Choroid plexus epithelial cell (primary cell): ENCODE measurements at places on chromosomes 7 and 10.
A peak's percentile ranks its signal among the peaks of the same experiment; 100 is the strongest.

GRCh38 chr10:15738270-15738925 lies 18.7 kb upstream of the ITGA8 start:
- peak; percentile 58 for DNase-seq

- DNase-seq, result no peak
Observed at GRCh38 chr7:148402159-148402558, 188.4 kb upstream of the C7orf33 start.

DNA sequence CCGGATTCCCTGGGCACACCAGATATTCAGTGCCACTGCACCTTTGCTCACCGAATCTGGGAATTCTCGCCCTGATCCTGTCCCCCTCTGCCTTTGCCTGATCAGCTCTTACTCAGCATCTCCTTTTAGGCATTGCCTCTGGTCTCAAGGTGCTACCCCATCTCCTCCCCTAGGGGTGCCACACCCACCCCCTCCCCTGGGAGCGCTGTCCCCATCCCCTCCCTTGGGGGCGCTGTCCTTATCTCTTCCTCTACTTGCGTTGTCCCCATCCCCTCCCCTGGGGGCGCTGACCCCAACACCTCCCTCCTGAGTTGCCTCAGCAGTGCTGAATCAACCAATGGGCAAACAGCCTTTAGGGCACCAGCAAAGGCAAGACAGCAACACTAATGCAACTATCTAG lies 686.9 kb upstream of the FOXK1 start:
- no peak for DNase-seq

DNA sequence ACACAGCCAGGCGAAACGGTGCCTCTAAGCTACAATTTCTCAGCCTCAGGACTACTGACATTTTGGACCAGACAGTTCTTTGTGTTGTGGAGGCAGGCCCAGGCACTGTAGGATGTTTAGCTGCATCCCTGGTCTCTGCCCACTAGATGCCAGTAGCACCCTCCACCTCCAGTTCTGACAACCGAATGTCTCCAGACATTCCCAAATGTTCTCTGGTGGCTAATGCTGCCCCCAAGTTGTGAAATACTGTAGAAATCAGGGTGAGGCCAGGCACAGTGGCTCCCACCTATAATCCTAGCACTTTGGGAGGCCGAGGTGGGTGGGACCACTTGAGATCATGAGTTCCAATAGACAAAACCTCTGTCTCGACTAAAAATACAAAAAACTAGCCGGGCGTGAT lies 18.2 kb downstream of the HNRNPF start:
- peak; percentile 69 for DNase-seq

GRCh38 chr7:37430640-37431039 lies 18.0 kb downstream of the ELMO1 start:
- DNase-seq, result no peak

DNA sequence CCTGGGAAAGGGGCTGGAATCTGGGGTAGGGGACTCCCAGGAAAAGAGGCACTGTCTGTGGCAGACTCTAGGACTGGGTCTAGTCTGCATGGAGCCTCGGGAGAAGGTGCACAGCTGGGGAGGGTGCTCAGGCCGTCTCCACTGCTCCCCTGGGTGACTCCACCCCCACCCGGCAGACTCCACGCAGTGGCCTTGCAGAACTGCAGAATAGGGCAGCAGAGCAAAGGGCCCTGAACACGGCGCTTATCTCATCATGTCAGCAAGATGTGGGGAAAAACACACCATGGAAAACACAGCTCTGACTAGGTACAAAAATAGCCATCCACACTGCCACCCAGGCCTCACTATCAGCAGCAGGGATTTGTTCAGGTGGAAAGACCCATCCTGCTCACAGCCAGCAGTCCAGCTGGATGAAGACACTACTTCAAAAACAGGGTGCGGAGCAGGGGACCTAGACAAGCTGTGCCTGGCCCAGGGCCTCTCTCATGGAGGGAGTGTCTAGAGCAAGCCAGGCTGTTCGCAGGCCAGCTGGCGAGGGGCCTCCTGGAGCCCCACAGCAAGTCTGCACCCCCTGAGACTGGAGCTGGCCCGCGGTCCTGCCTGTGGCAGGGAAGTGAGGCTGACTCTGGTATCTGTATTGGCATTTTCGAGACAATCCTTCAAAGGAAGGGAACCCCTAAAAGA lies 11.7 kb downstream of the MAT1A start:
- no peak for DNase-seq

DNA sequence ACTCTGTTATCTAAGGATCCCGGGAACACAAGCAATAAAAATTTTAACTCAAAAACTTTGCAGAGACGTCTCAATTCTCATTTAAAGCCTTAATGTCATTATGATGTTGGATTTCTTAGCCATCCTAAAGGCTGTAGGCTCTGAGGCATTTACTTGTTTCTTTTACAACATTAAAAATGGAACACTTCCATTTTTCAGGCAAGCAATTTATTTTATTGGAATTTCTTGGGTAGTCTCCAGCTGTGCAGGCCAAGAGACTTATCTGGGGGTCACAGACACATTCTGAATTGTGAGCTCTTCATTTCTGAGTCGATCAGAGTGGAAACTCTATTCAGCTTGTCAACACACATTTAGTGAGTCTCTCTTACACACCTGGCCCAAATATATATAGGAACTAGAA lies 48.0 kb upstream of the KIF5B start:
- DNase-seq, result peak; percentile 19

GRCh38 chr7:13992596-13992964 lies 3.1 kb upstream of the ETV1 start:
- DNase-seq, result no peak

DNA sequence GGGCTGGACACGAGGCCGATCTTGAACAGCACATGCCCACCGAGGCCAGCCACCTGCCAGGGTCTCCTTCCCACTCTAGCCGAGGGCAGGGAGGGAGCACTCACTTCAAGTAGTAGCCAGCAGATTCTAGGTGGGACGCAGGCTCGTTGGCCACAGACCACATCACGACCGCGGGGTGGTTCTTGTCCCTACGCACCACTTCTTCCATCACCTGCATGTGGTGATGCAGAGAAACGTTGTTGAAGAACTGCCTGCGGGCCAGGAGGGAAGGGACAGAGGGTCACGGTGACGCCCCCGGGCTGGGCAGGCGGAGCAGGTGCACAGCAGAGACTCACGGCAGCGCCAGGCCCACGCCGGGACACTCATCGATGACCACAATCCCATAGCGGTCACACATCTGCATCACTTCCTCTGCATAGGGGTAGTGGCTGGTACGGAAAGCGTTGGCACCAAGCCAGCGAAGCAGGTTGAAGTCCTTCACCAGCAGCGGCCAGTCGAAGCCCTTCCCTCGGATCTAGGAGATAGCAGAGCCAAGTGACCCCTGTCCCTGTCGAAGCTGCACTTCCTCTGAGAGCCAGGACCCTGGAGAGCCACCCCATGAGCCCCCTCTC lies 7.7 kb downstream of the GUSB start:
- no peak for DNase-seq

- peak; percentile 40 for DNase-seq
Observed at GRCh38 chr7:29442146-29442545, 121.5 kb upstream of the PRR15 start.

- no peak for DNase-seq
Observed at GRCh38 chr10:4312051-4312835, 513.8 kb upstream of the AKR1E2 start.

- DNase-seq, result peak; percentile 77
Observed at GRCh38 chr10:101780818-101781654, 2.2 kb downstream of the NPM3 start.

- DNase-seq, result peak; percentile 94
Observed at GRCh38 chr7:119720541-119720940, 552.4 kb upstream of the KCND2 start.

GRCh38 chr7:21108182-21108581 lies 319.7 kb upstream of the SP4 start:
- no peak for DNase-seq

DNA sequence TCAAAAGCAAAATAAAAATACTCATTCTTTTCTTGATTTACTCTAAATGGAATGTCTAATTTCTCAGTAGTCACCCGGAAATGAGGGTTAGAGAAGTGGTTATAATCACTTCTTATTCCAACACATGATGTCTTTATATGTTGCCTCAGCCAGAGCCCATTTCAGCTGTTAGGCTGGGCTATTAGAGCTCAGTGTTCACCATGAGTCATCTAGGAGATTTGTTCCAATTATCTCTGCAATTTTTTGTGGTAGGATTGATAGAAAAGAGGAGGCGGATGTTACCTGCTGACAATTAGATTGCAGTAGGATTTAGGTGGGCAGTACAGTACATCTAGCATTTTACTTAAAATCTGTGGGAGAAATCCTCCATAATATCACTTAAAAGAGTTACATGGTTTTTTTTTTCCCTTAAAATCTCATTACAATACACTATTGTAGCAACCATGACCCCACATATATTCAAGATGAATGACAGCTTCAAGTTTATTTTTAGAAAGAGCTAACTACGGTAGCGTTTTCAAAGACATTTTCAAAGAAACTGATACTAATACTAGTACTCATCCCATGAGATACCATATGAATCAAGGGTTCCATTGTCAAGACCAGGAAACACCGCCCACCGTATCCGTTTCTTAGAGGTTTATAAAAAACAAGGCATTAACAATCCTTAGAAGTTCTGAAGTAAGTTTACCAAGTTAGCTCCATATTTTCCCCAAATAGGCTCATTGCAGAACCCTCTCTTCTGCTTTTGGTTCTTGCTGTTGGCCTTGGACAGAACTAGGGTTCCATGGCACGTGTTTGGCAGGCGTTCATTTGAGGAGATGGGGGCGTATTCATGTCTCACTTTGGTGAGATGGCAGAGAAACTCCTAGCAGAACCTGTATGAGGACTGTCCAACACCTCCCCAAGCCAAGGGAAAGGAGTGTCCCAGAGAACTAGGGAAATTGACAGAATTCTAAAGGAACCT lies 10.4 kb downstream of the CPA2 start:
- peak; percentile 81 for DNase-seq

DNA sequence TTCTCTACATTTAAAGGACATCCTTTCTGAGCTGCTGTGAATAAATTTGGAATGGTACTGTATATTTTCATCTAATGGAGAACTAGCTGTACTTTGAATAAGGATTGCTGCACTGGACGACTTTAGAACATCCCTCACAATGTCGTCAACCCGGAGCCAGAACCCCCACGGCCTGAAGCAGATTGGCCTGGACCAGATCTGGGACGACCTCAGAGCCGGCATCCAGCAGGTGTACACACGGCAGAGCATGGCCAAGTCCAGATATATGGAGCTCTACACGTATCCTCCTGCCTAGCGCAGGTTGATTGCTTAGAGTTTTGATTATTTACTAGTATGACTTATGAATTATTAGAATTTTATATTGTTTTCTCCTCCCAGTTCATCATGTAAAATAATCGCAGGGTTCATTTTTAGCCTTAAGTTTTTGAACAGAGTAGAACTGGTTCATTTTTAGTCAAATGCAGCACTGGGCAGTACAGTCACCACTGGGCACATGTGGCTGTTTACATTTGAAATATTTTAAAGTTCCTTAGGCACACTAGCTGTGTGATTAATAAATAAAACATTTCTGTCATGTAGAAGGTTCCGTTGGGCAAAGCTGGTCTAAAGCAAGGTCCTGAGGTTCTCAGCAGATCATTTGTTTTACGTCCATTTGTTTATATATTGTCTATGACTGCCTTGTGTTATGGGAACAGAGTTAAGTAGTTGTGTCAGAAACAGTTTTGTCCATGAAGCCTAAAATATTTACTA lies 31.5 kb downstream of the CUL1 start:
- peak; percentile 41 for DNase-seq

- DNase-seq, result peak; percentile 1
Observed at GRCh38 chr10:121157998-121158397, 306.8 kb downstream of the WDR11 start.

DNA sequence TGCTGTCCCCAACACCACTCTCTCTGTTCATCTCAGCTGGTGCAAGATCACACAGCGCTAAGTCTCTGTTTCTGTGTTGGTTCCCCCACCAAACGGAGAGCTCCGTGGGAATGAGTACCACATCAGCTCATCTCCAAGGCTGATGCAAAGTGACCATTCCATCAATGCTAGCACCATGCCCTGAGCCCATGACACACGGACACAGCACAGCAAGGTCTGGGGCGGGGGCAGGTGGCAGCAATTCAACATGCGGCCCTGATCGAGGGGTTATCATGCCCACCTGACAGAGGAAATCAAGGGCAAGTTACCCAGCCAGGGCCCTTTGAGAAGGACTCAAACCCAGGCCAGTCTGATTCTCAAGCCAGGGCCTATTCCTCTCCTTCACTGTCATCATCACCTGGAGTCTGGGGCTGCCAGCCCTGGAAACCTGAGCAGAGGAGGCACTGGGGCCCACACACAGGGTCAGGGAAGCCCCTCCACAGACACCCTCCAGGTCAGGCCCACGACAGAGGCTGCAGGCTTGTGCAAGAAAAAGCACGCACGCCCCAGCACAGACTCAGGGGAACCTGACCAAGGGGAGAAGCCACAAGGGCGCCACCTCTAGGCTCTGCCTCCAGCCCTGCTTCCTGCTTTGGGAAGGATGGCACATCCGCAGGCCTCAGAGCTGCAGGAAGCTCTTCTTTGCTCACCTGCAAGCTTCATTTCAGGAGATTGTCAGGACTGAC lies 74.8 kb downstream of the GRID1 start:
- DNase-seq, result no peak
